Activated naive CD4-positive, alpha-beta T cell treated with Interleukin-2 at 50 U/mL for 16 hours (primary cell): ENCODE measurements at places on chromosomes 3 and 15.

DNA sequence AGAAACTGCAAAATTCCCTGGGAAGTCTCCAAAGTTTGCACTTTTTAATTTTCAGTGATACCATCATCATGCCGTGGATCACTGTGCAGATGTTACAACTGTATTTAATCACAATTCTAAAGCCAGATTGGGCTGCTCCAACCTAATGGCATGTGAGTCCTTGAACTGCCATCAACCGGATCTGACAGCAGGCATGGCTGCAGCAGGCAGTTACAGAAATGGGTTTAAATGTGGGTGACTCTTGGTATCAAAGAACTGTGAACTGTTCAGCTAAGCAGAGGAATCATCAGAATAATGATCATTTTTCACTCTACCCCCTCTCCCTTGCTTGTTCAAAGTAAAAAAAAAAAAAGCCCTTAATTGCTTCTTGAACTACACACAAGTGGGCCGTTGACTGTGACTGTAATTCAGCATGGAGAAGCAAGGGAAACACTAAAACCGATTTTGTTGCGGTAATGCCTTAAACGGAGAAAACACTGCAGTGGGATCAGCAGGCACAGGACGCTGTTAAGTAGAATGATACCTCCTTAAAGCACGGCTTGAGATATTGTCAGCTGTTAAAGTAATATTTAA lies 152.4 kb downstream of the RORA start:
- no peak for DNase-seq

DNA sequence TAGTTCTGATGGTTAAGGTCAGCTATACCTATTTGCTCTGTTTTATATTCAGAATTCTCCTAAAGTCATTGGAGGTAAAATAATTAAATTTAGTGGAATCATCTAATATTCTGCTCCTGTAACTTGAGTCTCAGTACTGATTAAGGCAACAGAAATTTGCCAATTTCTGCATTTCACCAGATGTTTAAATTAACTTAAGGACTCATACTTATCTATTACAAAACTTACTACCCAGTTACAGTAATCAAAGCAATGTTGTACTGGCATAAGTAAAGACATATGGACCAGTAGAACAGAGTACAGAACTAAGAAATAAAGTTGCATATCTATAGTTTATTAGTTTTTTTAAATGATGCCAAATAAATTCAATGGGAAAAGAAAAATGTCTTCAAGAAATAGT lies 1043.8 kb downstream of the OTOL1 start:
- DNase-seq, result no peak

DNA sequence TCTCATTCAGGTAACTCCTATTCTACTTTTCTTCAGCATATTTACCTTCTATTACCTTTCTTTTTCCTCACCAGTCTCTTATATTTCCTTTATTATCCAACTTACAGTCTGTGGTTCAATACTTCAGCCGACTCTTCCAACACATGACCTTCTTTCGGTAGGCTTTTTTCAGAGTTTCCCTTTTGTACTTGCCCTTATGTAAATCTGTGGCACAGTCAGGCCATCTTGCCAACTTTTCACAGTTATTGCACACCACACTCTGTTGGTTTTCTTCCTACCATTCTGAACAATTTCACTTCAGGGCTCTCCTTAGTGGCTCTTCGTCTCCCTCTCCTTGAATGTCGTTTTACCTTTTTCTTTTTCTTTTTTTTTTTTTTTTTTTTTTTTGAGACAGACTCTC lies 427.8 kb downstream of the LPP start:
- DNase-seq, result no peak

GRCh38 chr3:149377408-149378364 lies at the start of gene TM4SF1:
Gene TM4SF1, minus strand, starts transcription at chr3:149377649. Its CDS starts 102 bp downstream, at chr3:149377547.
- DNase-seq, result no peak

- DNase-seq, result no peak
Observed at GRCh38 chr15:42088801-42089640, 5.3 kb downstream of the PLA2G4D start.

DNA sequence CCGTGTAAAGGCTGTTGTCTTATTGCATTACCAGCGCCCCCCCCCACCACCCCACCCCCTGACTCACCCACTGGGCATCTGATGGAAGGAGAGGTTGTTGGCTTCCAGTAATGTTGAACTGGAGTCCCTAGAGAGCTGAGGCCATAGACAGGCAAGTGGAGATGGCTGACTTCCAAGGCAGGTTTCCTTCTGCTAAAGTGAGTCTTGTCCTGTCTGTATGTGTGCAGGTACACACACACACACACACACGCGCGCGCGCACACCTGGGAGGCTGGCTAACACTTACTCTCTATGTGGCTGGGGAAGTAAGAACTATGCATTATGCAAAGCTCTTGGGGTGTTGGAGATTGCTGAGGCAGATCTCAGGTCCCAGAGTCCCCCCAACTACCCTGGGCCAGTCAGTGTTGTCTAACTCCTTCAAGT lies 1.6 kb upstream of the KY start:
- DNase-seq, result no peak
